ENCODE measurements at places on chromosomes 7 and 10. TPM values are rescaled to one million over a fixed set of nuclear protein-coding genes. Genes with fewer than 3 reads are reported as not detected.

DNA sequence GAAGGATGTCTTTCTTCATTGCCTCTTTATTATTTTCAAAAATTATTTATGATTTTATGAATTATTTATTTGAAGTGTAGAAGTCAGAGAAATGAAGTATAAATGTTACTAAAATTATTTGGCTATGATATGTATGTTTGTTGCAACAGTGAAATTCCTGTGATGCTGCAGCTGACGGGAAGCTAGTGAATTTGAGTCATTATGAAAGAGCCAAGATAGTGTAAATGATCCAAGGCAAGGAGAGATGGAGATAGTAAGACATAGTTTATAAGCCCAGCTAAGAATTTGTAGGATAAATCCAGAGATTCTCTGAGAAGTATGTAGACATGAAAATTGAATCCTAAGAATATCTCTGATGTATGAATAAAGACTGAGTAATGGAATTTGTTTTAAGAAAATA is 30.8 kb downstream of the CASD1 start:
- H3K27ac ChIP-seq, result no peak overlapping the region
- DNase-seq, result no peak
- H3K36me3 ChIP-seq, result no peaks in the 10 kb centered on the region
- no peaks in the 10 kb centered on the region for H3K4me1 ChIP-seq

DNA sequence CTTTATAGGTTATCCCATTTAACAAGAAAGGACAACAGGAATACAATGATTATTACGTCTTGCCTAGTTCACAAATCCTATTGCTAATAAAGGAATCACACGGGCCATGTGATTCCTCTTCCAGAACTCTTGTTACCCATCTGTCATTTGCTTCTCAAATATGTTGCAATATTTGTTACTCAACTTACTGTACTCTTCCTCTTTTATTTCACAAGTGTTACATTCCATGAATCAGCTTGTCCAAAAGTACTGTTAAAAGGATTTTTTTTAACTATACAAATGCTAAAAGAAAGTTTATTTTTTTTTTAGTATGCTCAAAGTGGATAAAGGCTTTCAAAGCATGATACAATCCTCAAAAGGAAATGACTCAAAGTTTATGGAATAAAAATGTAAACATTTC is 3.9 kb upstream of the CD36 start:
- H3K4me3 ChIP-seq, result no peak overlapping the region
- H3K27ac ChIP-seq, result no peak overlapping the region
- H3K4me1 ChIP-seq, result peaks cover 28% of the 10 kb centered on the region
- DNase-seq, result no peak

DNA sequence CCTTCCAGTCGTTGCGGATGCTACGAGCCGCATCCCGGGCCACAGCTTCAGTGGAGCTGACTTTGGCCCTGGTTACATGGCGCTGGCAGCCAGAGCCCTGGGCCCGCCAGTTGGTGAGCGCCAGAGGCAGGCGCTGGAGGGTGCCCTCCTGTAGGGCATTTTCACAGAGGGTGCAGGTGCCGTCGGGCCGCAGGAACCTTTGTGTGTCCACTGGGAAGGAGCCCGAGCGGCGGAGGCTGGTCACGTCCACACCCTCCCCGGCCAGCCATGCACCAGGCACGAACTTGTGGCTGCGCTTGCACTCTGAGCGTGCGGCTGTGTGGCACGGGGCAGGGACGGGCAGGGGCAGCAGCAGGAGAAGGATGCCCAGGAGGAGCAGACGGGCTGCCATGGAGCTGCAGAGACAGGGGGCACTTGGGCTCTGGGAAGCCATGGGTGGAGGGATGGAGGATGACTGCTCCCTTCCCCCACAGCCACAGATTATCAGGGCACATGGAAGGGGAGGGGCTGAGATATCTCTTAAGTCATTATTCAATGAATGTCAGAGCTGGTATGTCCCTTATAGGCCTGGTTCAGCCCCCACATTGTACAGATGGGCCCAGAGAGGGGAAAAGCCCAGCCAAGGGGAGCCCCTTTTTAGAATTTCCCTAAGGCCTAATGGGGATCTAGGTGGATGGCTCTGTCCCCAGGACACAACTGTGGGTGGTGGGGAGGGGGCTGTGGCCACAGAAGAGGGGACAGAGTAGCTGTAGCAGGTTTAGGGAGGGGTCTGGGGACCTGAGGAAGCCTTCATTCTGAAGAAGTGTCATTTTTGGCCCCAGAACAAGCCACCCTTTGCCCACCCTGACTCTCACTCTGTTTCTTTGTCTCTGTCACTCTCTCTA is 1.8 kb downstream of the PRF1 start:
- no peak for DNase-seq
- no peak overlapping the region for H3K27ac ChIP-seq
- H3K4me3 ChIP-seq, result no peak overlapping the region
- H3K27me3 ChIP-seq, result no peaks in the 10 kb centered on the region

The PHKG1 gene
- 2.7 TPM for total RNA-seq

The OAT gene
- total RNA-seq, result 150 TPM

All from esophagus squamous epithelium (tissue), 5 donors.